Gastrocnemius medialis (tissue), 4 donors: ENCODE measurements at places on chromosomes 12 and 14.
A peak's percentile ranks its signal among the peaks of the same experiment; 100 is the strongest.

GRCh38 chr14:73633116-73634010 lies 11.4 kb upstream of the DNAL1 start:
- peak; percentile 24 for DNase-seq

DNA sequence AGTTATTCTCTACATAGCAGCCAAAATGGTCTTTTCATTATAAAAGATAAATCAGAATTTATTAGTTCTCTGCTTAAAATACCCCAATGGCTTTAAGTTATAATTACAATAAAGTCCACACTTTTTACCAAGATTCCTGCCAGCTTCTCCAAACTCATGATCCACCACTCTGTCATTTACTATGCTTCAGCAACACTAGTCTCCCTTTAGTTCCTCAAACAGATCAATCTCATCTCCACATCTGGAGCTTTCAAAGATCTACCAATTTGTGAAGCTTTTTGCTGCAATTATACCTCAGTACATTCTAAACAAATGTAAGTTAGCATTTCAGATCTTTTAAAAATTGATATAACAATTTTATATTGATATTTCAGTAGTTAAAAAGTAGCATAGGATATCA lies 24.9 kb downstream of the CATSPERB start:
- no peak for DNase-seq

DNA sequence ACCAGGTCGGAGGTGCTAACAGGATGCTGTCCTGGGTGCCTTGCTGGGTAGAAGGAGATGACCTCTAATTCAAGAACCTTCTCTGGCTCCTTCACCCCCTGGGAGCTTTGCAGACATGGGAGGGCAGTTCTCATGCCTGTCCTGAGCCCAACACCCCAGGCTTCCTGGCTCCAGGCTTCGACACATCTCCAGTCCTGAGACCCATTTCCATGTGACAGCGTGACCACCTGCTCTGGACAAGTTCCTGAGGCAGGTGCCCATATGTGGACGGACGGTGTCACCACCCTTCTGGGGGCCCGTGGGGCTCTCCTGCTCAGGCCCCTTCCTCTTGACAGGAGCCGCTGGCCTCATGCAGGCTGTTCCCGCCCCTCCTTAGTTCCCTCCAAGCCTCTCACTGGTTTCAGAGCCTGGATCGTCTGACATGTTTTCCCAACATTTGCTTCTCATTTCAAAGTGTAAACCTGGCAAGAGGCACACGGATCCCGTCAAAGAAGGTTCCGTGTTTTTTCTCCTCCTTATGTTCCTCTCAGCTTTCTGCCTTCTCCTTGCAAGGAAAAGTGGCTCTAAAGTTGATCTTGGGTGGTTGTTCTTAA lies 291.9 kb upstream of the RTL1 start:
- DNase-seq = no peak

DNA sequence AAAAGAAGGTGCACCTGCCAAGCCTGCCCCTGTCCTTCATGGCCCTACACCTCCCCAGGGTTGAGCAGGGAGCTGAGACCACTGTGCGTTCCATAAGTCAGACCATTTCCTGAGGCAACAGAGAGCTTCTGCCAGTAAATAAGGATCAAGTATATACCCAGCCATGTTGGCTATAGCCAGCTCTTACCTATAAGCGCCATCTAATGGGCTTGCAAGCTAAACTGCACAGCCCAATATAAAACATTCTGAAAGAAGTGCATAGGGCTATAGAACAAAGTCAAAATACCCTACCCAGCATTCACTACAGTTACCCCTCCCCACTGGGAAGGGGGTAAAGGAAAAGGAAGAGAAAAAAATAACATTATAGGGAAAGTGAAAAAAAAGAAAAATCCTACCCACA lies 59.3 kb upstream of the SCAF11 start:
- no peak for DNase-seq

DNA sequence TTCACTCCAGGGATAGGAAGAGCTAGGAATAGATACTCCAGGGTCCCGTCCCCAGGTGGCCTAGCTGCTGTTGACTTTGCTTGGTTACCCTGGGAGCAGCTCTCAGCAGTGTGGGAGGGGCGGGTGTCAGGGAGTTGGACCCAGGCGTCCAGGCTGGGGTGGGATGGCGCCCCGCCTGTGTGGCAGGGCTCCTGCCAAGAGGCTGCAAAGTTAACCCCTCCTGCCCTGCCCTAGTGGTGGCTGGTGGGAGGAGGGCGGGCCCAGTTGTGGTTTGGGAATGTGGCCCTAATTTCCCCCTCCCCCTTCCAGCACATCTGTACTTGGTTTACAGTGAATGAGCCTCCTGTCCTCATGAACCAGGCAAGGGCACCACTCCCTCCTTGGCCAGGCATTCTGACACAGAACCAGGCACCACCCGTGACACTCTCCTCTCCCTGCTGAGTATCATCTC lies 1.7 kb upstream of the RARG start:
- DNase-seq = no peak
